Left renal cortex interstitium (tissue), 4 donors: ENCODE measurements at places on chromosomes 7 and 10. TPM values are rescaled to one million over a fixed set of nuclear protein-coding genes. Genes with fewer than 3 reads are reported as not detected.

DNA sequence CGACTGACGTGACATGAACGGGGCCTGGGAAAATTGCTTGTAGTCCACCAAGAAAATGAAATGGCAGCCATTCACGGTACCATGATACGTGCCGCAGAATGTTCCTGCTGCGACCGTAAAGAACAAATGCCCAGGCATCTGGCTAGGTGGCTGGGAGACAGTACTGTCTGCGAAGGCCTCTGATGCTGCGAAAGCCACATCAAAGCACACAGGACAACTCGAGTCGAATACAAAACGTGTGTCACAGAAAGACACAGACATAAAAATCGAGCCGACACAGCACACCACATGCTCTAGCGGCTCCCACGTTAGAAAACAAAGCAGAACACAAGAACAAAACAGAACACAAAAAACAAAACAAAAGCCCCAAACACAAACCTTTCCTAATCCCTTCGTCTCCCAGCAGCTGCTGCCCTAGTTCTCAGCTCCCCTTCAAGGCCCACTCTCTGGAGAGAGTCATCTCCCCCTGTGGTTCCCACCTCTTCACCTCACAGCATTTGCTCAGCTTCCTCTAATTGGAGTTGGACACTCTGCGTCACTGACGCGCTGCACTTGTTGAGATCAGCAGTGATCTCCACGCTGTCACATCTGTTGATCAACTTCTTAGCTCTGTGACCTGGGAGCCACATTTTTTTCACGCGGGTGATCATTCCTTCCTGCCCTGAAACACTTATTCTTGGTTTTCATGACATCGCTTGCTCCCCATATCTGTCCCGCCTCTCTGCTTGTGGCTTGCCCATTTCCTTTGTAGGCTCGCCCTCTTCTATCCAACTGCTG lies 112.2 kb downstream of the CLEC2L start:
- DNase-seq, result no peak

- DNase-seq, result no peak
Observed at GRCh38 chr7:32659853-32660252, 164.6 kb downstream of the AVL9 start.

The ACADSB gene
- polyA plus RNA-seq, result 20.3 TPM

- DNase-seq, result no peak
Observed at GRCh38 chr10:6458814-6459213, 121.3 kb downstream of the PRKCQ start.

DNA sequence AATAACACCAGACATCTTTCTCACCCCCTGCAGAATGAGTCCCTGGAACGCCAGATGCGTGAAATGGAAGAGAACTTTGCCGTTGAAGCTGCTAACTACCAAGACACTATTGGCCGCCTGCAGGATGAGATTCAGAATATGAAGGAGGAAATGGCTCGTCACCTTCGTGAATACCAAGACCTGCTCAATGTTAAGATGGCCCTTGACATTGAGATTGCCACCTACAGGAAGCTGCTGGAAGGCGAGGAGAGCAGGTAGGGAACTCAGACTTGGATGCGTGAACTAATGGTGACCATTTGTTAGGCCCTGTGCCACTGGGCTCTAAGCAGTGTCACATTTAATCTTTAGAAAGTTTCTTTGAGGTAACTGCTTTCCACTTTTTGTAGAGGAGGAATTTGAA lies 7.1 kb downstream of the VIM start:
- no peak for DNase-seq

DNA sequence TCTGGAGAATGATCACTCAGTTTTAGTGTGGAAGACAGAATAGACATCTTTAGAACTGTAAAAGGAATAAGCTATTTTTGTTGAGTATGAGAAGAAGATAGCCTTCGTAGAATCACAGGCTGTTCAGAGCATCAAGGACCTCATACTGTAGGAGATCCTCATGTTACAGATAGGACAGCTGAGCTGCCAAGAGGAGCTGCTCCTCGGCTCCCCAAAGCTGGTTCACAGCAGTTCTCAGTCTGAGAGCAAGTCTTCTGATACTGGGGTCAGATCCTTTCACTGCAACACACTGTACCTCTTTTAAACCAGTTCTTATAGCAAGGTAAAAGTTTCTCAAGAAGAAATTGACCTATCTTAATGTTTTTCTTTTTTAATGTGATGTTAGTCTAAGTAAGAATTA lies 17.1 kb downstream of the CCNY start:
- no peak for DNase-seq

The CNTNAP2 gene
- polyA plus RNA-seq, result 27.6 TPM

DNA sequence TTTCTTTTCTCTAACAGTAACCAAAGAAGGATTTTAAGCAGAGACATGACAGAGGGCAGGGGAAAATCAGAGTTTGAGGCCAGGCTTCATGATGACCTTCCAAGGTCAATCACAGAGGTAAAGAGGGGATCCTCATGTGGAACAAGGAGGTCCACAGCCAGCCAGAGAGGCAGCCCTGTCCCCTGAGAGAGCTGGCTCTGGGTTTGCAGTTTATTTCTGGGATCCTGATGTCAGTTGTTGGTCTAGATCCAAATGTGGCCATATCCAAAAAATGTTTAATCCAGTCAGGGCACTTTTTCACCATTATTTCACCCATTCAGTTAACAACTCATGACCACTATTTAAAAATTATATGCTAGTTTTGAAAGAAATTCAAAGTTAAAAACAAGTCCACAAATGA lies 45.6 kb downstream of the GPR141 start:
- DNase-seq, result no peak

GRCh38 chr10:129792864-129793263 lies 171.2 kb downstream of the EBF3 start:
- no peak for DNase-seq

GRCh38 chr10:95660283-95660682 lies 3.8 kb upstream of the ALDH18A1 start:
- DNase-seq, result no peak
